ENCODE measurements at places on chromosomes 2 and 18.

DNA sequence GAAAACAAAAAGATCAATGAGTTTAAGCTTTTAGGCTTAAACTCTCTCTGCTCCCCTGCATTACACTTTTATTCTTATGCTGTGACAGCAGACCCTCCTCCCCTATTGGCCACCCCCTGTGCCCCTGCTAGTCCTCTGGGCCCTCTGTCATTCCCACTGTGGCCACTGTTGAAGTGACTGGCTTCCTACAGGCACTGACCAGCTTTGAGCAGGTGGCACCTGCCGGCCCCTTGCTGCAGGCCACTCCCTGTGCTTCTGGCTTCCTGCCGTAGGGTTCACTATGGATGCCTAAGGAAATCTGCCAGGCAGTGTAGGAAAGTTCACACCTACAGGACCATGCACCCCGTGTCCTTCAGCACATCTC is 156.5 kb upstream of the L3MBTL4 start:
- DNase-seq: no peak

DNA sequence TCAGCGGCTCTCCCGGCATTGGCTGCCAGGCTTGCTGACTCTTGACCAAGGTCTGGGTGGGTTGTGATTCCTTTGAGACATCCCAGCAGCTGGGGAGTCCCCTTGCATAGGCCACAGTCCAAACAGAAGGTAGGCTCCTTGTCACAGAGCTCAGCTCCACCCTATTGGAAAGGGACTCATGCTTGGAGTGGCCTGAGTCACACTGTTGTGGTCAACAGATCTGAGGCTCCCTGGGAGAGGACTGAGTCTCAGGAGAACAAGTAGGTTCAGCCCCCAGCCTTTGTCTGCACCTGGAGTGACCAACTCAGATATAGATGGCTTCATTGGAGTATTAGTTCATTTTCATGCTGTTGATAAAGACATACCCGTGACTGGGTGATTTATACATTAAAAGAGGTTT is 32.1 kb upstream of the SH3BP4 start:
- DNase-seq: no peak

- DNase-seq: no peak
Observed at GRCh38 chr2:239443102-239443620, 42.3 kb upstream of the HDAC4 start.

DNA sequence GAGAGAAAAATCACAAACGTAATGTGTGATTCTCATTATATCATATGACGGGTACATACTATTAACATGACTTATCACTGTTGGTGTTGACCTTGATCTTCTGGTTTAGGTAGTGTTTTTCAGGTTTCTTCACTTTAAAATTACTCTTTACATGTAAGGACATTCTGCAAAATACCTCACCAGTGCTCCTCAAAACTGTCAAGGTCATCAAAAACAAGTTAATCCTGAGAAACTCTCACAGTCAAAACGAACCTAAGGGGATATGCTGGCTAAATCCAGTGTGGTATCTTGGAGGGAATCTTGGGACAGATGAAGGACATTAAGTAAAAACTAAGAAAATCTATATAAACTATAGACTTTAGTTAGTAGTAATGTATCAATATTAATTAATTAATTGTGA is 499.8 kb downstream of the IRS1 start:
- no peak for DNase-seq

DNA sequence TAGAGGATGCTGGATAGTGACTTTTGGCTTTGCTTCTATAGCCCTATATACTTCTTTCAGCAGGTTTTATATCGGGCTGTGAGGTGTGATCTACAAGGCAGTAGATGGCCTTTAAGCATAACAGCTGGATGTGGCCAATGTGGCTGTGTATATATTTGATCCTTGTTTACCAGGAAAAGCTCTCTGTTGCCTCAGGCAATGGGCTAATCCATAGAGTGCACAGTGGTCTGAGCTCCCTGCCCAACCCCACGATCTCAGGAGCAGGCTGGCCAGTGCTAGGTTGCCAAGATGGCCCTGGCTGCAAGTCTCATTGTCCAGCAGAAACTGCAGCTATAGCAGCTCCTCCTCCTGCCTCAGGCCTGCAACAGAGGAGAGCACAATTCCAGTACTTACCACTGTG is 72.3 kb upstream of the SPHKAP start:
- DNase-seq: no peak

DNA sequence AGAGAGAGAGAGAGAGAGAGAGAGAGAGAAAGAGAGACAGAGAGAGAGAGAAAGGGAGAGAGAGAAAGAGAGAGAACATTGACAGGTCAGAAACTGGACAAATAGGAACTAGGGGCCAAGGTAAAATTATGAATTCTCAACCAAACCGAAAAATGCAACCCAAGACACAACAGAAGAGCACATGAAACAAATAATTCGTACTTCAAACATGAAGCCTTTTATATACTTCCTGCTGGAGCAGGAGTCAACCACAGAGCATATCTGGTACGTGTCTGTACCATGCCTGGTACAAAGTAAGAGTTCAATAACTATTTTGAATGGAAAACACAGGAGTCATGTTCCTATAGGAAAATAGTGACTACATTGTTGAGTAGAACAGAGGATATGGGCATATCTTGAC is 6.5 kb upstream of the VPS54 start:
- DNase-seq: no peak

DNA sequence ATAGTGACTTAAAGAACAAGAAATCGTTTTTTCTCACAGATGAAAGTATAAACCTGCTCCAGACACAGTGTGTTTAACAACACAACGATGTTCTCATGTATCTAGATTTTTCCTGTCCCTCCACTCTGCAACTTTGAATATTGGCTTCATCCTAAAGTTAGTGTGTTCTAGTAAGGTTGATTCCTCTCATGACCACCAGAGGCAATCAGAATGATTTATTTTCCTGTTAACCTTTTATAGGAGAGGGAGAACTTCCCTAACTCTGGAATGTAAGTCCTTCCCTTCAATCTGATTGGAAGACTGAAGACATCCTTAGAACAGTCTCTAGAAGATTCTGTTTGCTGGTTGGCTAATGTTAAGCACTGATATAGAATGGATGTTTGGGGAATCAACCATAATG is 41.0 kb upstream of the TAF4B start:
- peak; percentile 17 for DNase-seq

- no peak for DNase-seq
Observed at GRCh38 chr18:692824-693223, 19.6 kb downstream of the ENOSF1 start.

DNA sequence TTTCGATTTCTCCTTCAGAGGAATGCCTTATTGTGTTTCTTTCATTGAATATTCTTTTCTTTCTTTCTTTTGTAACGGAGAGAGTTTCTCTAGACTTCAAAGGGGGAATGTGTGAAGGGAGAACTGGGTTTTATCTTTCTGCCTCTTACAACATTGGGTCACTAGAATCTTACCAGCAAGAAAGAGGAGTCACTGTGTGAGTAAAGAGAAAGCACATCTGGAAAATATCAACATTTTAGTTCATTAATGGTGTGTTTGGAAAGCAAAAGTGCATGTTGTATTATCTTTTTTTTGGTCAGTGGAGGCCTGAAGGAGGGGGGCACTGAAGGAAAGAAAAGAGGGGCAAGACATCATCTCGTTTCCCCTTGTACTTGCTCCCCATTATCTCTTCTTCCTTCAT is 86.6 kb upstream of the THOC1 start:
- no peak for DNase-seq

- DNase-seq: no peak
Observed at GRCh38 chr2:38504169-38504568, 98.6 kb downstream of the HNRNPLL start.

GRCh38 chr2:237879991-237880560 is 20.7 kb downstream of the RAMP1 start:
- no peak for DNase-seq

DNA sequence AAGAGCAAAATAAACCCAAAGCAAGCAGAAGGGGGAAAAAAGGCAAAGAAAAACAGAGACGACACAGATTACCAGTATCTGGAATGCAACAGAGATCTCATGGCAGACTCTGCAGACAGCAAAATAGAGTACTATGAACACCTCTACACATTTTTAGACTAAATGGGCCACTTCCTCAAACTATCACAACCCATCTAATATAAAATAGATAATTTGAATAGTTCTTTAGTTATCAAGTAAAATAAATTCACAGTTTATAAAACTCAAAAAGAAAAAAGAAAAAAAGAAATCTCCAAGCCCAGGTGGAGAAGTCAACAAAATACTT is 16.6 kb downstream of the SESTD1 start:
- DNase-seq: no peak

- no peak for DNase-seq
Observed at GRCh38 chr2:25790074-25790790, 88.1 kb downstream of the ASXL2 start.

DNA sequence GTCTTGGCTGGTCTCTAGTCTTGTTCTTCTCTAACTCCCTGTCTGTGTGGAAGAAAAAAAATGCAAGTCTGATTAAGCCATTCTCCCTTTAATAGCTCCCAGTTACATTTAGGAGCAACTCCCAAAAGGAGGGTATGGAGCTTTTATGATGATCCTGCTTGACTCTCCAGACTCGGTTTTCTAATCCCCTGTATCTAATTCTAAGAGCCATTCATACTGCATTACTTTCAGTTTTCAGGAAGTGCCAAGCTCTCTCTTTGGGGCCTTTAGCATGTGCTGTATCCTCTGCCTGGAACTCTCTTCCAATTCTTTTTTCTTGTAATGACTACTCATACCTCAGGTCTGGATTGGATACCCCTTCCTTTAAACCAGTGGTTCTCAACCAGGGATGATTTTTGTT is 219.7 kb upstream of the SPRED2 start:
- no peak for DNase-seq

DNA sequence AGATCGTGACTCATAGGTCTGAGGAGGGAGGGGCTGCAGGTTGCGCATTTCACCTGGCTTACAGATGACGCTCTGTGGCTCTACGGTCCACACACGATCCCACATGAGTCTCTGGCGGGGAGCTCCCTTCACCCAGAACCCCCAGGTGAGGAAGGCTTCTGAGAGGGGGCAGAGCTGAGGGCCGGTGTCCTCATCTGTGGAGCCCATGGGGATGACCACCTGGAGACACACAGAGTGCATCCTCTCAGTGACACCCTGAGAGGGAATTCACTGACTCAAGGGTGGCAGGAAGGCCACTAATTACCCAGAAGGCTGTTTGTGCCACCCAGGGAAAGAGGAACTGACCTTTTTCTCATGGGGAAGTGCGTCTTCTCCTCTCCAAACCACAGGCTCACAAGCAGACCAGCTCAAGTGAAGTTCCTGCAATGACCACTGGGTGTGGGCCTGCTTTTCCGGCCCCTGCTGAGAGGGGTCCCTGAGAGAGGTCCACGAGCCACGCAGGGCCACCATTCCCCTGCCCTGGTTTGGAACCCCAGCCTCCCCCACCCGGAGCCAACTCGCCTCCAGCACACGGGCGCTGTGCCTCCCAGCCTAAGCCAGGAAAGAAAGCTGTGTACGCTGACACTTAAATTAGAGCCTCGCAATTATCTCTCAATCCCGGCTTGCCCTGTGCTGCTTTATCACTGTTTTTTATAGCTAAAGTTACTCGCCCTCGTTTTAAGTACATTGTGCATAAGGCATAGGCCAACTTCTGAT is 114.1 kb downstream of the BCL11A start:
- peak; percentile 47 for DNase-seq

DNA sequence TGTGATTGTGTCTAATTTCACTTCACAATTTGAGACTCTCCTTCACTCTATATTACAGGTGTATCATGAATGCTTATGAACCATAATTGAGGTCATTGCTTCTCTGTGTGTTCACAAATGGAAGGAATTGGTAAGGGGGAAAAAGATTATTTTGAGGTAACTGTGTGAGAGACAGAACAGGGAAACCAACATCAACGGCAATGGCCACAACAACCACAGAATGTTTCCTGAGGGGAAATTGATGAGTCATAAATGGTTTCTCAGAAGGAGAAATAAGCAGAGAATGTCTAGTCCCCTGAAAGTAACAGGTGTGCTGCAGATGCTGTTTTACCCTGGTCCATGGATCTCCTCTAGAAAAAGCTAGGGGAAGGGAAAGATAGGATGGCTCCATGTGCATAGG is 361.2 kb upstream of the GALNT5 start:
- no peak for DNase-seq

DNA sequence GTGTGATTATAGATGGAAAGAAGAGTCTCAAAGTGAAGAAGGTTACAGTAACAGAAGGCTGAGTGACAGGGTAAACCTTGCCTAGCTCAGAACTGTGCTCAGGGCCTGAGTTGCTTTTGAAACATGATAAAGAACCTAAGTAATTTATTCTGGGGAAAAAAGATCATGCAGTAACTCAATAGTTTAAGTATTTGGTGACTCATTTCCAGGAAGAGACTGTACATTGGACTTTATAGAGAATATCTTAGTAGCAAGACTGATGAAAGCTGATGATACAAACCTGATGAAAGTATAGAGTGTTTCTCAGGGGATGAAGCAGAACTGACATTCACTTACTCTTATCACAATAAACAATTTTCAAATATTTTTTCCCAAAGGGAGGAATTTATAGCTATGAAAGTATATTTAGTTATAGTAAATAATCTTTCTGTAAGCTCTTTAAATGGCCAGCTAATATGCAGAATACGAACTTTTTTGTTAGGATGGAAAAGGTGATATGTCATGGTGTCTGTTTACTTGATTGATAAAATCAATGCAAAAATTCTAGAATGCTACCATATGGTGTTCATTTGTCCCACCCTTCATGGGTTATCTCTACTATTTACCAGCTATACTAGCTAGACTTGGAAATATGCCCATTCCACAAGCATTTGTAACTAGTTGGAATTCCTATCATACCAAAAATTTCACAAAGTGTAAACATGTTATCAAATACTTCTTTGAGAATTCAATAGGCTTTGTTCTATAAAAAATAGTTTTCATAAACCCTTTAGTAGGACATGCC is 1265.5 kb upstream of the ACVR2A start:
- no peak for DNase-seq

- no peak for DNase-seq
Observed at GRCh38 chr18:69564602-69565001, 163.9 kb downstream of the DOK6 start.

DNA sequence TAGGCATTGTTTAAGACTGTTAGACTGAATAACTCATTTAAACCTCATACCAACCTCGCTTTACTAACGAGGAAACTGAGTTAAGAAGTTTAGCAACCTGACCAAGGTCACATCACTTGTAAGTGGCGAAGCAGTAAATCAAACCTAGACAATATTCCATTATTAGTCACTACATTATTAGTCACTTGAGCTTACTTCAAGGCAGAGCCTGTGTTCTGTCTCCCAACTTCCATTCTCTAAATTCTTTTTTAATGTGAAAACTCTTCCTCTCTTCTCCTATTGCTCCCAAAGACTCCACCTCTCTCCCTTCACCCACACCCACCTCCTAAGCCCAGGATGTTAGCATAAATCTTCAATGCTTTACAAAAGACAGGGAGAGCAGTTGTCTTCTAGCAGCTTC is 156.5 kb downstream of the ARL6IP6 start:
- DNase-seq: no peak

- DNase-seq: no peak
Observed at GRCh38 chr2:26598336-26598995, 42.7 kb downstream of the CIB4 start.

DNA sequence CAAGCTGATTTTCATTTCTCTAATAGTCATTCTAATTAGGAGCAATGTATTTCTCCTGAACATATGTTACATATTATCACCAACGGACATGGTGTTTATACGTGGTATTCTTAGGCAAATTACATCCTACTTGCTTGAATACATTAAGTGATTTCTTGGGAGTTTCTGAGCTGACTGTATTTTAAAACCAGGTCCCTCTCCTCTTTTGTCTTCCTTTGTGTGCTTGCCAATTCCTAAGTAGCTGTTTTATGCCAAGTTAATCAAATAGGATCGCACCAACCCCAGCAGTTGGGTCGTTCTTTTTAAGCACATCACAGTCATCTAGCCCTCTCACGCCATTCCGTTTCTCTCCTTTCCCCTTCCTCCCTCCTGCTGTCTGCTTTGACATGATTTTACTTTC is 75.4 kb upstream of the MAP2 start:
- no peak for DNase-seq

GRCh38 chr2:33242845-33243244 is 233.6 kb upstream of the RASGRP3 start:
- DNase-seq: no peak
